Adipose tissue (tissue), 3 donors: ENCODE measurements at places on chromosomes 12 and 14. TPM values are rescaled to one million over a fixed set of nuclear protein-coding genes. Genes with fewer than 3 reads are reported as not detected.

The ENDOU gene
- 2.0 TPM for polyA plus RNA-seq

The TAS2R9 gene
- polyA plus RNA-seq = not detected

The GLI1 gene
- polyA plus RNA-seq = 0.25 TPM

The DBX2 gene
- not detected for polyA plus RNA-seq

The AICDA gene
- polyA plus RNA-seq = not detected

The CLEC12A gene
- 0.34 TPM for polyA plus RNA-seq

The AVPR1A gene
- 2.9 TPM for polyA plus RNA-seq

The SOAT2 gene
- 0.09 TPM for polyA plus RNA-seq

The PRB2 gene
- not detected for polyA plus RNA-seq

The MIP gene
- 0.16 TPM for polyA plus RNA-seq

The PTGES3 gene
- 70.2 TPM for polyA plus RNA-seq
